Femur (tissue), 1 donor: ENCODE measurements at places on chromosomes 6 and 20.

DNA sequence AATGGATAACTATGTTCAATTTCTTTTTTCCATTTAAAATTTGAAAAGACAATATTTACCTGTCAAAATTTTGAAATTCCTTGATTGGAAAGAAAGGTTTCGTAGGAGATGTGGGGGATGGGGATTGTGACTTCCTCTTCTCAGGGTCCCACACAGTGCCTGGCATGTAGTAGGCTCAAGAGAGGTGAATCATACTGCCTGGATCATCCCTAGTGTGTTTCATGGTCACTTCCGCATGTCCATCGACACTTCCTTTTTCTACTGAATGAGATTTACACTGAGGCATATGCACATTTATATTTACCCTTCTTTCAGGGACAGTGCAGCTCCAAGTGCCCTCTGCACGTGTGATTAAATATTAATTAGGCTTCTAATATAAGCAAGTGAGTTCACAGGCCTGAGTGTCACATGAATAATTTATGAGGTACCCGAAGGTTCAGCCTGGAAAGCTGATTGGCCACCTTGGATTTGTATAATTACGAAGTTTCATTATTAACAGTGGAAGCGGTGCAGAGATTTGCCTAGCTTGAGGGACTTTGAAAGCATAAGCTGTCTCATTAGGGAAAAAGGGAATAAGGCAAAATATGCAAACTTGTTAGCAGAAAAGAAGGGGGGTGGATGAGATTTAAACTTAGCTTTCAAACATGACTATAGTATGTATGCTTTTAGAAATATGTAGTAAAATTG, 177.5 kb upstream of the MMS22L start:
- no peak for DNase-seq

- DNase-seq = no peak
Observed at GRCh38 chr6:34553750-34554149, 2.4 kb downstream of the SPDEF start.

- no peak for DNase-seq
Observed at GRCh38 chr20:46133886-46134654, 16.0 kb downstream of the CD40 start.

- DNase-seq = no peak
Observed at GRCh38 chr20:60238992-60239660, 280.9 kb downstream of the CDH26 start.

DNA sequence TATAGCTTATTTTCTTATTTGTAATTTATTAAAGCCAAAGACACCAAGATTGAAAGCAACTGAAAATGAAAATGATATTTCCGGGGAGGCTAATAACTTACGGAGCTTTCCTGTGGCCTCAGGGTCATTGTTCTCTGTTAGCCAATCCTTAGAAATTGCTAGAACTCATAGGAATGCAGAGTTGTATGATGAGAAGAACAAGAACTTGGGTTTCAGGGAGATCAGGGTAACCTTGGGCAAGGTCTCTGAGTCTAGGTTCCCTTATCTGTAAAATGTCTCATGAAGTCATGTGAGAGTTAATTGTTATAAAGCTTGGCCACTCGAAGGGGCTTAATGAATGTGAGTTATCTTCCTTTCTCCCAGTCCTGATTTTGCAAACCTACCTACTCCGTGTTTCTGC, 20.1 kb upstream of the SERINC3 start:
- DNase-seq = no peak

DNA sequence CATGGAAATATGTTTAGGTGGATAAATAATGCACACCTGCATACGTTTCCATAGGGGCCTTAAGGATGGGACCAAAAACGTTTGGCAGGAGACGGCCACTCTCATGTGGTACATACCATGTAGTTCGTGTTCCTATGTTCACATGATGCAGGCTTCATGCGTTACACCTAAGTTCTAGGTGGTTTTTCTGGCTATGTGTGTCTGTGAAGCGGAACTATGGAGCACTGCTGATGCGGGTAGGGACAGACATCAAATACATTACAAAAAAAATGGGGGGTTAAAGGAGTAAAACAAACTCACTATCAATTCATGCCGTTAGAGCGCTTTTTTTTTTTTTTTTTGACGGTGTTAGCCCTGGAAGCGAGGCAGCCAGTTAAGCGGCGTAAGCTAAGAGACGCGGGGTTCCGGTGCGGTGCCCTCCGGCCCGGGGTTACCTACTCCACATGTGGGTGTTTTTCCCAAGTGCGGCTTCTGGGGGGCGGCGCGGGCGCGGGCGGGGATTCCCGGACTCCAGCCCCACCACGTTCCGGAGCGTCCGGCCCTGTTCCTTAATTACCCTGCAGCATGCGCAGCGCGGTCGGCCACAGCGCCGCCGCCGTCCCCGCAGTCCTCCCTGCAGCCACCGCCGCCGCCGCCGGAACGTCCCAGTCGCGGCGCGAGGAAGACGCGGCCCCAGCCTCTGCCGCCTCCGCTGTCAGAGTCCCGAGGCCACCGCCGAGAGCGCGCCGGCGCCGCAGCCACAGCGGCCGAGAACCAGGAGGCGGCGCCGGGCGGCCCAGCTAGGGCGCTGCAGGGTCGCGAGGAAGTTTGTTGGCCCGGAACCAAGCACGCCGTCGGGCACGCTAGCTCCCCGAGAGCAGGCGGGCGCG, 648 bp downstream of the COL19A1 start:
- peak; percentile 76 for DNase-seq

- DNase-seq = no peak
Observed at GRCh38 chr20:4563031-4563430, 158.7 kb upstream of the PRND start.

DNA sequence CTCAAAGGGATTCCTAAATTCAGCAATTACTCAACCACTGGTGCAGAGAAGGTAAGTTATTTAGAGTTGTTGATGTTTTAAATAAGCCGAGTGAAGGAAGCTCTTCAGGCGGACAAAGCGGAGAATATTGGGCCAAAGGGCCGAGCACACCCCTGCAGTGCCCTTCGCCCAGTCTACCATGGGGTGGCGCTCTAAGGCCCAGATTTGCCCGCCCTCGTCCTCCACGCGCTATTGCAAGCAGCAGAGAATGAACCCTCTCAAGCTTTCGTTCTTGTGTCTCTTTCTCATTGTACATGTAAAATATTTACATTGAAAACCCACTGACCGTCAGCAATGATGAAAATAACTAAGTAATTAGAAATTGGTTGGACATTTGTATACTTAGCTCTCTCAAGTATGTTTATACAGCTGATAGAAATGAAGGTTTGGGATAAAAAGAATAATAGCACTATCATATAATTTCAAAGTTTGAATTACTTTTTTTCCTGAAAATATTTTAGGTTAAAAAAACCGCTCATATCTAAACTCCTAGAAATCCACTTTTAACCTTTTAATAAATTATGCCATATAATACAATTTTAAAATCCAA, 195.0 kb upstream of the CEP162 start:
- DNase-seq = peak; percentile 82

DNA sequence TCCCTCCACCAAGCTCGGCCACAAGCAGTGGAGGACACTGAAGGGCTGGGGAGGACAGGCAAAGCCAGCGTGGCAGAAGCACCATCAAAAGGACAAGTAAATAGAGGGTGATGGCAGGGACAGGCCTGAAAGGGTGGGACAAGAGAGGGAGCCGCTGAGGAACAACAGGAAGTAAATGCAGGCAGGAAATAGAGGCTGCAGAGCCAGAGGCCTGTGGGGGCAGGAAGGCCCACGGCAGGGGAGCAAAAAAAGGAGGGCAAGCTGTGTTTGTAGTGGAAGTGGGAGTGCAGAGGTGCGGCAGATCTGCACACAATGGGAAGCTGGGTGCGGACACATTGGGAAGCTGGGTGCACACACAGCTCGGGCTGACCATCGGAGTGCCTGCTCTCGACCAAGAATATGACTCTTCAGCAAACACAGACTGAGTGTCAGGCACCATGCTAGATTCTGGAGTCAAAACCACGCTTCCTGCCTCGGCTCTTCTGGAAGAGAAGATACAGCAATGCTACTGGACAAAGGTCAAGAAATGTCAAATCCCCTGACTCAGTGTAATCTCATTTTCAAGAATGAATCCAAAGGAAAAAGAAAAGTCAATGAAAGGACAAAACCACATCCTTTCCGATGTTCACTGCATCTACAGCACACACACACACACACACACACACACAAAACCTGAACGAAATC, 40.4 kb upstream of the RAB22A start:
- DNase-seq = no peak

DNA sequence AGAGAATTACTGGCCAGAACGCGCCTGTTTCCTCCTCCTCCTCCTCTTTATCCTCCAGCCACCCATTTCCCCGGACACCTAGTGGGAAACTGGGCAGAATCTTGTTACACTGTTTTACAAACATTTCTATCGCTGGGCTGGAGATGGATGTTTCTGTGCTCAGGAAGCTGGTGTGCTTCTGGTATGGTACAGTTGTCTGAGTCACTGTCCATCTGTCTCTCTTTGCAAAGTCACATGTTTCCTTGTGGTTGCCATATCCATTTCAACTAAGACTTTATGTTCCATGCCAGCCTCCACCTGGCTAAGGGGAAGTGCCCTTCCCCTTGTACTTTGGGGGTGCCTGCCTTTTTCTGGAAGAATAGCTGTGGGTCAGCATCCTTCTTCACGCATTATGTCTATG, 52.9 kb upstream of the SLC22A16 start:
- no peak for DNase-seq

GRCh38 chr20:33933469-33933909, 60.2 kb upstream of the RALY start:
- DNase-seq = peak; percentile 57

DNA sequence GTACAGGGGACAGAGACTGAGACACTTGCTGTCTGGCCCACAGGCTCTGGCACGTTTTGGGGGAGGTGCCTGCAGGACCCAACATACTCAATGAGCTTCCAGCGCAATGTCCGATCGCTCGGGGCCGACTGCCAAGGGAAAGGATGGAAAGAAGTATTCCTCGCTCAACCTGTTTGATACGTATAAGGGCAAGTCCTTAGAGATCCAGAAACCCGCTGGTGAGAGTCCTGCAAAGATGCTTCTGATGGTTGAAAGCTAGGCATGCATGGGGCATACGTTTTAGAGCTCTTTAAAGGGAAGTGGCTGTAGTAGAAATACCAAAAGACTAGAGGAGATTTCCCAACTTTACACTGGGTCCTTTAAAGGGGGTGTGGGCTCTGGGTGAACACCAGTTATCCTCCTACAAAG, 2.2 kb downstream of the PRRC2A start:
- DNase-seq = no peak

GRCh38 chr6:31354864-31355582, 2.0 kb downstream of the HLA-B start:
- DNase-seq = no peak

- DNase-seq = no peak
Observed at GRCh38 chr6:145273136-145273535, 462.2 kb downstream of the EPM2A start.

DNA sequence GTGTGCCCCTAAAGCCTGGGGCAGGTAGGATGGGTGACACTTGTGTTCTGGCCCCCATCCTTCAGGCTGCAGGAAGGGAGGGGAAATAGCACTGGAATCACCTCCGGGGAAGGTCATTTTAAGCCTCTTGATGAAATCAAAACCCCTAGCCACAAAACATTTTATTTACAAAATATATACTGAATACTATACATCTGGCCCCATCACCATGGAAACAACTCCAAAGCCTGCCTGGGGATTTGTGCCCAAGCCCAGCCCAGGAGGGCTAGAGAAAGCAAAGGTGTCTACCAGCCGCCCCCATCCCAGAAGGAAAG, 2.6 kb downstream of the SMIM29 start:
- no peak for DNase-seq

- DNase-seq = no peak
Observed at GRCh38 chr20:5675103-5676091, 74.8 kb upstream of the SHLD1 start.

DNA sequence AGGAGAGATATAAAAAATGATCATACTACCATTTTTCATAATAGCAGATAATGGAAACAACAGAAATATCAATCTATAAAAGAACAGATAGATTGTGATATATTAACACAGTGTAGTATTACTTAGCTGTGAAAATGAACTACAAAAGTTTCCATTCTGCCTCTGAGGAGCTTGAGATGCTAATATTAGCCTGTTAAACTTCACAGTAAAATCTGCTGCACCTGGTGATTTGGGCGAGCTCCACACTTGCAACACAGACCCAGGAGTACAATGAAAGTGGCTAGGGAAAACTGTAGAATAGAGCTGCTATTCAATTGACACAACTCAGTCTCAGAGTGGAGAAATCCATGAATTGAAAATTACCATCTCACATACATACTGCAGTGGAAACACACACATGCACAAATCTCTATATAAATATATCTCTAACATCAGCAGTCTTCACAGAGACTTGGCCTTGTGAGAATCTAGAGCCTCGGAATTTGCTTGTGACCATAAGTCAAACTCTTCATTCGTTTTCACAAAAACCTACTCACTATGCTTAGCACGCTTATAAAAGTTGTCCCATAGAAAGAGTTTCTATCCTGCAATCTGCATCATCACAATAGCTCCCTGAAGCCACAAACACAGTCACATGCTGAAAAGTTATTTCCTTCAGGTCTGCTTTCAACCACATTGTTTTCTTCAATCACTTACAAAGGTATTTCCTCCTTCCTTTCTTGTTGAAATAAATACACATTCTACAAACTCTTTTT, 133.0 kb downstream of the PAK5 start:
- DNase-seq = no peak

- no peak for DNase-seq
Observed at GRCh38 chr6:128127650-128128049, 226.8 kb upstream of the THEMIS start.

- DNase-seq = no peak
Observed at GRCh38 chr6:141946502-141946901, 186.2 kb upstream of the GJE1 start.

DNA sequence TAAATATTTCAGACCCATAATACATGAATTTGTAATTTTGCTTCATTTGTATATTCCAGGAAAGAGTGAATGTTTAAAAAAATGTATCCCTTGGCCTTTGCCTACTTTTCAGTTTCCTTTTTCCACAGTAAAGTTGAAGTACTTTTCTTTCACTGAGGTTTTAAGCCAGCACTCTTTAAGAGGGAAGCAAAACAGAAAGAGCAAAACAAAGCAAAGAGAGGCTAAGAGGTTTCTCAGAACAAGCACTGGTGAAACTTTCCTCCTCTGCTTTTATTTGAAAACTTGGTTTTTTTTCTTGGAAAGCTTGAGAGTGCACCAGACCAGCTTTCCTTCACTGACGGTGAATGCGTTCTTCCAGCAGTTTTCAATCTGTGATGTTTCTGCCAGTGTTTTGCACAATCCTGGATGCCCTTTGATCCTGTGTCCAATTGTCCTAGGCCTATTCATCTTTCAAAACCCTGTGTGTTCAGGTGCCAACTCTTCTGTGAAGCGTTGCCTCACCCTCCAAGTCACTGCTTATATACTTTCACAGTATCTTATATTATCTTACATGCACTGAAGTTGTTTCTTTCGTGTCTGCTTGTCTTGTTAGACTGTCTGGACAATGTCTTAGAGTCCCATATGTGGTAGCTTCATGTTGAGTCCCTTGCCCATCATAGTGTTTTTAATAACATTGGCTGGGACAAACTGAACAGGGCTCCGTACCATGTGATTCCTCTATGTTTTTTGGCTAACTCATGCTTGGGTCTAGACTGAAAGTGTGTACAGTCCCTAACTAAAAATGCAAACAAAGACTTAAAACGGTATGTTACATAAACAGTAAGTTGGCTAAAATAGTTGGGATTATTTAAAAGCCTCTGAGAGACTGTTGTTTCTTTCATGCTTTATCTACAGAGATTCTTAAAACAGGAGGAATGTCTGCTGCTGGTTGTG, 1.9 kb downstream of the RNF217 start:
- no peak for DNase-seq

GRCh38 chr20:60718743-60719480, 533.1 kb upstream of the CDH4 start:
- DNase-seq = no peak

GRCh38 chr6:87705070-87705691, 3.1 kb upstream of the AKIRIN2 start:
- no peak for DNase-seq

- no peak for DNase-seq
Observed at GRCh38 chr20:44432618-44433577, 42.8 kb upstream of the TTPAL start.
